ENCODE measurements at places on chromosomes 13 and 19.

DNA sequence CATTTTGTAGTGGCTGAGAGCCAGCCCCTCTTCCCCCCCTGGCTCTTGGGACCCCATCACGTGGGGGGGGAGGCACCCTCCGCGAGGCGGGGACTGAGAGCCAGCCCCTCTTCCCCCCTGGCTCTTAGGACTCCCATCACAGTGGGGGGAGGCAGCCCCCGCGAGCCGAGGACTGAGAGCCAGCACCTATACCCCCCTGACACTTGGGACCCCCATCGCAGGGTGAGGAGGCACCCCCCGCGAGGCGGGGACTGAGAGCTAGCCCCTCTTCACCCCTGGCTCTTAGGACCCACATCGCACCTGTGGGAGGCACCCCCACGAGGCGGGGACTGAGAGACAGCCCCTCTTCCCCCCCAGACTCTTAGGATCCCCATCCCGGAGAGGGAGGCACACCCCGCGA, 2426.5 kb upstream of the PCDH20 start:
- DNase-seq, result no peak

DNA sequence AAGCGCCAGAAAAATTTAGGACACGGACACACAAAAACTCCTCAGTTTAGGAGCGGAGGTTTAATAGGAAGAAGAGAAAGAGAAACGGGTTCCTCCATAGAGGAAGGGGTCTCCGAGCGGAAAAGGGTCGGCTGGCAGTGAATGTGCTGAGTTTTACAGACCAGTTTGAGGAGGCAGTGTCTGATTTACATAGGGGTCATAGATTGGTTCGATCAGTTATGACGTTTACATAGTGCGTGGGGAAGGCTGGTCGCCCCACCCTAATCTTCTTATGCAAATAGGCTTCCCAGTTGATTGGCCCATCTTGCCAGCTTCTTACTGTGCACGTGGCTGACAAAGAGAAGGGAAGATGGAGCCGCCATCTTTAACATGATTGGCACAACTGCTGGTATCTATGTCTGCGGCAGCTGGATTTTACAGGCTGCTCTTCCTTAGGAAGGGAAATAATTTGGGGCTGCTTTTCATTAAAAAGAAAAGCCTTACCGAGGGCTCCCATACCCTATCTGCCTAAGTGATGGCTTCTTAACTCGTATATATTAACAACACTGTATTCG, 1.2 kb upstream of the ZNF225 start:
- DNase-seq, result no peak

DNA sequence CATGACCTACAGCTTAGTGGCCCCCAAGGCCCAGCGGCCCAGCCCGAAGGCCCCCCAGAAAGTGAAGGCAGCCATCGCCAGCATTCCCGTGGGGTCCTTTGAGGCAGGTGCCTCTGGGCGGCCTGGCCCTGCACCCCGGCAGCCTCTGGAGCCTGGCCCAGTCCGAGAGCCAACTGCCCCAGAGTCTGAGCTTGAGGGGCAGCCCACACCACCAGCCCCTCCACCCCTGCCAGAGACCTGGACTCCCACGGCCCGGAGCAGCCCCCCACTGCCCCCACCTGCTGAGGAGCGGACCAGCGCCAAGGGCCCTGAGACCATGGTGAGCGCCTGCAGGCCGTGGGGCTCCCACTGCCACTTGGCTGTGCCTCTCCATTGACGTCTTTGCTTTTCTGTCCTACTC, 9.0 kb upstream of the PRR19 start:
- DNase-seq, result no peak

- peak; percentile 70 for DNase-seq
These were observed 8.0 kb downstream of the CCDC194 start for GRCh38 chr19:17385878-17386611.

DNA sequence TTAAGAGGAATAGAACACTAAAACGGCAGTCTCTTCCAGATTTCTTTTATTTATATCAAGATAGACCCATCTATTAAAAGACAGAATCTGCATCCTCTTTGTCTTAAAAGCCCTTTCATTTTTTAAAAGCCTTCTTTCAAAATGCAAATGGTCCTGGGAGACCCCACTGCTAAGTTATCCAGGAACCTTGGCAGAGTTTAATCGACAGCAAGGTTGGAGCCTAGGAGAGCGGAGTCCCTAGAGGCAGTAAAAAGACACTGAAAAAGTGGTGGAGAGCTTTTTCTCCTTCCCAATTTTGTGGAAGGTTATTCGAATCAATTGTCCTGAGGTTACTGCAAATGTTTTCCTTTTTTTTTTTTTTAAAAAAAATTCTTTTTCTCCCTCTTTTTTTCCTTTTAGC, 294.7 kb downstream of the NALCN start:
- no peak for DNase-seq

DNA sequence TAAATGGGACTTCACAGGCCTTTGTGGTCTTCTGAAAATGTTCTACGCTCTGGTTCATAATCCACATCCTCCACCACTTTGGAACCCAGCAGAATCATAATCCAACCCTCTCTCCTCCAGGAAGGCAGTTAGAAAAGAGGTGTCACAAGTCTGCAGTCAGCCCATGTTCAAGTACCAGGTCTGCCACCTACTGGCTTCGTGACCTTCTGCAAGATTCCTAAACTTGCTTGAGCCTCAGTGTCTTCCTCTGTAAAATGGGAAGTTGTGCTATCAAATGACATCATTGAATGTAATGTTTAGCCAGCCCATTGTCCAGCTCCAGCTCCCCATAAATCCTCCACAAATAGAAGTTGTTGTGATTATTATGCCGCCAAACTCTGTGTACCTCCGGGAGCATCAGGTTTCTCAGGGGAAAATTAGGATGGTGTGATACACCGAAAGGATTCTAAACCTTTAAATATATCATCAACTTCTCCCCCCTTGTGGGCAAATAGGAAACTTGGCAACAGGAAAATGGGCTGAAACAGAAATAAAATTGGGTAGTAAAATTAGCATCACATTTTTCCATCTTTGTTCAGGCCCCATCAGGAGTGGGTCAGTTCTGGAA, 109.7 kb downstream of the NUFIP1 start:
- no peak for DNase-seq

All from activated naive CD4-positive, alpha-beta T cell treated with Interleukin-2 at 50 U/mL for 16 hours (primary cell).